ENCODE measurements at places on chromosomes 5 and 9. TPM values are rescaled to one million over a fixed set of nuclear protein-coding genes. Genes with fewer than 3 reads are reported as not detected.

- no peaks in the 10 kb centered on the region for H3K36me3 ChIP-seq
- H3K27me3 ChIP-seq: no peaks in the 10 kb centered on the region
- DNase-seq: no peak
- H3K4me1 ChIP-seq: no peaks in the 10 kb centered on the region
Measured at GRCh38 chr5:59301727-59302126, 591.8 kb downstream of the PDE4D start.

Gene IL17B
- total RNA-seq: not detected

Gene SPATA6L
- total RNA-seq: 9.4 TPM

GRCh38 chr9:120345379-120345778 lies 234.6 kb downstream of the CDK5RAP2 start:
- no peaks in the 10 kb centered on the region for H3K27me3 ChIP-seq
- no peaks in the 10 kb centered on the region for H3K4me1 ChIP-seq
- H3K4me3 ChIP-seq: no peak overlapping the region
- no peak overlapping the region for H3K27ac ChIP-seq

GRCh38 chr9:134405527-134405926 lies 79.3 kb downstream of the RXRA start:
- H3K36me3 ChIP-seq: peaks cover 6% of the 10 kb centered on the region
- H3K27me3 ChIP-seq: no peaks in the 10 kb centered on the region
- peaks cover 82% of the 10 kb centered on the region for H3K4me1 ChIP-seq
- no peak for DNase-seq
- no peak overlapping the region for H3K4me3 ChIP-seq
- H3K27ac ChIP-seq: no peak overlapping the region

DNA sequence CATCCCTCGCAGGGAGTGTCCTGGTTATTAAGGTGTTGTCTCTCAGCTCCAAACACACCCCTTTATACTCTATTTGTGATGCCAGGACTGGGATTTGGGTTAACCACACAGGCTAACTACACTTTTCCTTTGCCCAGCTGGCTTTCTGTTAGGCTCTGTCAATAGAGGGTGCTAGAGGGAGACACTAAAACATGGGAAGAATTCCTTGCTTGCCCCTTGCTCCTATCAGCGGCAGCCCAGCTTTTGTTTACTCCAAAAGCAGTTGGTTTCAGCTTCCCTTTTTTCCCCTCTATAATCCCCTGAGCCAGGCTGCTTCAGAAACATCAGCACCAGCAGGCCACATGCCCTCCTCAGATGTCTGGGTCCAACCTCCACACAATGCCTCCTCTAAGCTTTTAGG lies 297.1 kb downstream of the KCTD16 start:
- no peak overlapping the region for H3K4me3 ChIP-seq
- H3K36me3 ChIP-seq: no peaks in the 10 kb centered on the region
- DNase-seq: no peak
- no peak overlapping the region for H3K27ac ChIP-seq

- H3K4me1 ChIP-seq: no peaks in the 10 kb centered on the region
- H3K36me3 ChIP-seq: no peaks in the 10 kb centered on the region
- H3K27me3 ChIP-seq: peaks cover 4% of the 10 kb centered on the region
- DNase-seq: no peak
- no peak overlapping the region for H3K4me3 ChIP-seq
Measured at GRCh38 chr9:126117631-126118030, 209.0 kb upstream of the MVB12B start.

DNA sequence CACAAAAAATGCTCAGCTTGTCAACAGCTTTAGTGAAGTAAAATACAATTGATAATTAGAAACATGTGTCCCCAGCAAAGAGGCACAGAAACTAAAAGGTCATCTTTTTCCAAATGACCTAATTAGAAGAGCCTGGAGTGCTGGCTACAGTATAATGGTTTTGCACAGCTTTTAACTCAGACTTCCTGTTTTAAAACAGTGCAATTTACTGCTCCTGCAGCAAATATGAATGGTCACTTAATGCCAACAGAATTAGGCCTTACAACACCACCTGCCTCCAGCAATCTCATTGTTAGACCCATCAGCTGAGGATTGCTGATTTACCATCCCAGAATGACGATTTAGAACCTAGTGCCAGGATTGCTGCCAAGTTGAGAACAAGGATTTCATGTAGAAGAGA lies 239.3 kb downstream of the CETN3 start:
- H3K36me3 ChIP-seq: no peaks in the 10 kb centered on the region
- no peaks in the 10 kb centered on the region for H3K4me1 ChIP-seq
- H3K27me3 ChIP-seq: no peaks in the 10 kb centered on the region
- H3K4me3 ChIP-seq: no peak overlapping the region
- no peak for DNase-seq

- no peak for DNase-seq
- H3K27ac ChIP-seq: no peak overlapping the region
- no peaks in the 10 kb centered on the region for H3K4me1 ChIP-seq
- no peaks in the 10 kb centered on the region for H3K36me3 ChIP-seq
Measured at GRCh38 chr9:36928670-36929349, 105.3 kb downstream of the PAX5 start.

DNA sequence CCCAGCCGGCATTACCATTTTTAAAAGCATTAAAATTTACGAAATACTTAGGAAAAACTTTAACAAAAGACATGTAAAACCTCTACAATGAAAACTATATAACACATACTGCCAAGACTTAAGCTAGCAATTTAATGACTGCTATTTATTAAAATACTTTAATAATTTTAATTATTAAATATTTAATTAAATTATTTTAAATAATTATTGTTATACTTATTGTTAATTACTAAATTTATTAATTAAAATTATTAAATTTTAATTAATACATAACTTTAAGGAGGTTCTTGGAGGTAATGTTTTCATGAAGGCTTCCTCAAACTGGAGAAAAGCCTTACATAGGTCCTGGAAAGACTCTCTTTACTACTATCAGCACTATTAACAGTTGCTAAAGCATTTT lies 47.5 kb downstream of the C5orf22 start:
- H3K4me1 ChIP-seq: no peaks in the 10 kb centered on the region
- H3K27me3 ChIP-seq: no peaks in the 10 kb centered on the region
- no peak for DNase-seq
- H3K27ac ChIP-seq: no peak overlapping the region
- no peak overlapping the region for H3K4me3 ChIP-seq

DNA sequence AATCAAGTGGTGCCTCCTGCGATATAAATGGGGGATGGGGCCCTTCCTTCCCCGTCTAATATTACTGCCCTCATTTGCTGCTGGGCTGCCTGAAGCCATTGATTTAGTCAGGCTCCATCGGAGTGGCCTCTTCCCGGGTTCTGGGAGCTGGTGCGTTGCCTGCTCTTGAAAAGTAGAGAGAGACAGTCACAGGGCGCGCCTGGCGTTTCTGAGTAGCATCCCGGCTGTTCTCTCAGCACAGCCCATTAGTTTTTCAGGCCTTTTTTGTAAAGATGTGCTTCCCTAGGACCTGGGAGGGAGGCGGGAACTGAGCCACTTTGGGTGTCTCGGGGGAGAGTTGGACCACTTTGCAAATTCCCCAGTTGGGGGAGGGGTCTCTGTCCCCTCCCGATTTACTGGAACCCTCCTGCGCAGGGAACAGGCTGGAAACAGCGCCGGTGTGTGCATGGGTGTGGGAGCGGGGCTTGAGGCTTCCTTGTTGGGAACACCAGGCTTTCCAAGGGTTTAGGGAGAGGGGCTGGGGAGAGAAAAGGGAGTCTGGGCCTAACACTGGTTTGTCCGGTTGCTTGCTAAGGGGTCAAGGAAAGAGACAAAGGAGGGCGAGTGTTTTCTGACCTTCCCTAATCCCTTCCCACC lies 4.7 kb downstream of the PRDM6 start:
- DNase-seq: no peak
- H3K4me1 ChIP-seq: peaks cover 12% of the 10 kb centered on the region
- H3K27ac ChIP-seq: no peak overlapping the region
- no peaks in the 10 kb centered on the region for H3K36me3 ChIP-seq
- peaks cover 56% of the 10 kb centered on the region for H3K27me3 ChIP-seq

Gene GPRIN1
- 0.36 TPM for total RNA-seq

Gene PCDHA1
- not detected for total RNA-seq

DNA sequence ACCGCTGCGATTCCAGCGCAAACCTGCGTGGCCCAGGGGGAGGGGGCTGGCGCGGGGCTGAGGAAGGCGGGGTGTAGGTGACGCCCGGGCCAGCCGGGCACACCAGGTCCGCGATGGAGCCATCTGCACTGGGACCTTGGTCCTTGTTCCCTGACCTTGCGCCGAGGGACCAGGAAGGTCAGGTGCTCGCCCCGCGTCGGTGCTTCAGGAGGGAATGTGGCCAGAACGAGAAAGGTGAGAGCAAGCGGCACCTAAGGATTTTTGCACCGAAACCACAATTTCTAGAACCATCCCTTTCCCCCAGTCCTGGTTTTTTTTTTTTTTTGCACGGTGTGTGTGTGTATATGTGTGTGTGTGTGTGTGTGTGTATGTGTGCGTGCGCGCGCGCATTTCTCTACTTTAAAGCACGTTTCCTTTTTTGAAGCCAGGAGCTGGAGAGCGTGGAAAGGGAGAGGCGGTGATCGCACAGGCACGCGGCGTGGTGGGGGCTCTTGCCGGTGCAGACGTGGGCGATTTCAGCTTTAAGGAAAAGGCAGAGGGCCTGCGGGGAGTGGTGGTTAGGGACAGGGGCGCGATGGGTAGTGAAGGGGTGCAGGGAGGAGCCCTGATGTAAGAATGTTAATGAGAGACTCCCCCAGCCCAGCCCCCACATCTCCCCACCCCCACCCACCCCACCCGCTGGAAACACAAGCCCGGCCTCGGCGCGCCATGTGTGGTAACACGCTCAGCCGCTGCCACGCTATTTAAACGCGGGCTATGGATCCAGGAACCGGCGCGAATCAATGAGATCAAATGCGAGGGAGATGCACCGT lies at the start of gene NPR3:
Gene NPR3 (plus strand): TSS at position 772 of the 812 bp plus-strand sequence. CDS start 456 bp downstream, outside the sequence.
- peaks cover 27% of the 10 kb centered on the region for H3K4me1 ChIP-seq
- DNase-seq: no peak
- no peaks in the 10 kb centered on the region for H3K36me3 ChIP-seq

DNA sequence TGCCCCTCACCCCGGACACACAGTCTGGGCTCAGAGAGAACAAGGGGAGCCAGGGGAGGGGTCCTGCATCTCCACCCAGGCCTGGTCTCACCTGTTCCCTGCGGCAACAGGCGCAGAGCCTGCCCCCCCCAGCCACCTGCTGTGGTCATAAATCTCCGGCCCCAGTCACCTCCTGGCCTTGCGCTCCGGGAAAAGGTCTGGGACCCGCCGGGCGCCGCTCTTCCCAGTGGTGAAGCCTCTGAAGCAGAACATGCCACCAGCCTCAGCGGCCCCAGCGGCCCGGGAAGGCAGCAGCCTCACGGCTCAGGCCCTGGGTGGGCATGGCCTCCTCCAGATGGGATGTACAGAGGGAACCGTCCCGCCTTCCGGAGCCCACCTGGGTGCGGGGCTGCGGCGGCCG lies 20.6 kb downstream of the NOTCH1 start:
- H3K36me3 ChIP-seq: peaks cover 22% of the 10 kb centered on the region
- H3K4me1 ChIP-seq: peaks cover 19% of the 10 kb centered on the region
- no peak overlapping the region for H3K27ac ChIP-seq
- DNase-seq: no peak

GRCh38 chr9:113734826-113735225 lies 141.3 kb upstream of the ZNF618 start:
- no peaks in the 10 kb centered on the region for H3K36me3 ChIP-seq
- no peaks in the 10 kb centered on the region for H3K27me3 ChIP-seq
- no peak for DNase-seq
- H3K4me3 ChIP-seq: no peak overlapping the region
- no peak overlapping the region for H3K27ac ChIP-seq

DNA sequence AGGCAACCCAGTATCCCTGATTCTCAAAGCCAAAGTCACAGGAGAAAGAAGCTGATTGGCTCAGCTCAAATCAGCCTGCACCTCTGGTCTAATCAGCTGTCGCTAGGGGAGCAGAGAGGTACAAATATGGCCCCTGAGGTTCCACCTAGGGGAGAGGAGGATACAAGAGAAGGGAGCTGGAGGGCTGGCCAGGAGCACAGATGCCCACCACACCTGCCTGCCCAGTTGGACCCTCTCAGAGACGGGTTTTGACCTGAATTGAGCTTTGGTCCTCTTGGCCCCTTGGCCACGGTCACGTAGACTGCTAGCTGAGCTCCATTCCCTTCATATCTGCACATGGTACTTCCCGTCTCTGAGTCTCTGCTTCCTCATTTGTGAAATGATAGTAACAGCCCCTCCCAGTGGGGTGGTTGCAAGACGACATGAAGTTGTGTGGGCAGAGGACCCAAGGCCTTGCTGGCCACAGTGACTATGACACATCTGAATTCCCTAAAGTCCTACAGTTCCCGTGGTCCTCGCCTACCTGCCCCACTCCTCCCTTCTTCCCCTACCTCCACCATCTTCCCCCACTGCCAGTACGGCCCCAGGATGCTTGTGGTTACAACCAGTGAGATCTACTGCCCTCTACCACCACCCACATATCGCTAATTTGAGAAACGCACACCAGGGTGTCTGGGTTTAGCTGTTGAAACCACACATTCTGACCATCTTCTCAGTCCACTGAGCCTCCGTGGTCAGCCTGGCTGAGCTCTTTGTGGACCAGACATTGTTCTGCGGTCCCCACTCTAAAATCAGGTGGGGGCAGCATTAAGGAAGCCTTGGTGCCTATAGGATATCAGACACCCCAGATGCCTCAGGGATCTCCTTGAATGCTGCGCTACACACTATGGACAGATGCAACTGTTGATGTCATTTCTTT lies 60.3 kb upstream of the NEK6 start:
- no peaks in the 10 kb centered on the region for H3K27me3 ChIP-seq
- no peaks in the 10 kb centered on the region for H3K36me3 ChIP-seq
- H3K4me1 ChIP-seq: peaks cover 5% of the 10 kb centered on the region
- no peak overlapping the region for H3K27ac ChIP-seq
- peak; percentile 71 for DNase-seq

DNA sequence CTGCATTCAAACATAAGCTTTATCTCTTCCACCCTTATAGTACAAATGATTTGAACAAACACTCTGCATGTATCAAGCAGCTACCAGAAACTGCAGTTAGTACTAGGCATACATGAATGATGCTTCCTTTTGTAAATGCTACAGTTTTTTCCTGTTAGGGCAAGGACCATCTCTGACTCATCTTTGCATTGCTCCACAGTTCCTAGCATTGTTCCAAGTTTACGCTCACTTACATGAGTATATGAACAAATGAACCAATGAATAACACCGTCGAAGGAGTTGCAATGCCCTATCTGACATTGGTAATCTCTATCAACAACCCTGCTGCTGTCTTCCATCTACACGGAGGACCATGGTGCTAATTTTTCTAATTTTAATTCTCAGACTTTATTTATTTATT lies 2.1 kb upstream of the ALDH7A1 start:
- DNase-seq: no peak
- H3K27me3 ChIP-seq: no peaks in the 10 kb centered on the region
- peaks cover 30% of the 10 kb centered on the region for H3K4me1 ChIP-seq
- no peaks in the 10 kb centered on the region for H3K36me3 ChIP-seq
- H3K4me3 ChIP-seq: no peak overlapping the region

GRCh38 chr5:71623221-71623794 lies 36.2 kb downstream of the MCCC2 start:
- no peak overlapping the region for H3K4me3 ChIP-seq
- peaks cover 31% of the 10 kb centered on the region for H3K36me3 ChIP-seq
- H3K27me3 ChIP-seq: no peaks in the 10 kb centered on the region

- H3K36me3 ChIP-seq: no peaks in the 10 kb centered on the region
- no peaks in the 10 kb centered on the region for H3K27me3 ChIP-seq
- H3K27ac ChIP-seq: no peak overlapping the region
- no peak overlapping the region for H3K4me3 ChIP-seq
Measured at GRCh38 chr5:172573986-172574870, 66.8 kb upstream of the NEURL1B start.

GRCh38 chr5:147276497-147276896 lies 41.7 kb downstream of the STK32A start:
- H3K27ac ChIP-seq: no peak overlapping the region
- H3K27me3 ChIP-seq: no peaks in the 10 kb centered on the region
- H3K36me3 ChIP-seq: no peaks in the 10 kb centered on the region
- DNase-seq: no peak
- H3K4me1 ChIP-seq: no peaks in the 10 kb centered on the region

Measured in CD4-positive, alpha-beta T cell (primary cell).